Stimulated activated CD8-positive, alpha-beta memory T cell treated with anti-CD3 and anti-CD28 coated beads, Interleukin-4, amount 100 ng/mL, for 48 hours (primary cell): ENCODE measurements at places on chromosomes 5 and 9.

DNA sequence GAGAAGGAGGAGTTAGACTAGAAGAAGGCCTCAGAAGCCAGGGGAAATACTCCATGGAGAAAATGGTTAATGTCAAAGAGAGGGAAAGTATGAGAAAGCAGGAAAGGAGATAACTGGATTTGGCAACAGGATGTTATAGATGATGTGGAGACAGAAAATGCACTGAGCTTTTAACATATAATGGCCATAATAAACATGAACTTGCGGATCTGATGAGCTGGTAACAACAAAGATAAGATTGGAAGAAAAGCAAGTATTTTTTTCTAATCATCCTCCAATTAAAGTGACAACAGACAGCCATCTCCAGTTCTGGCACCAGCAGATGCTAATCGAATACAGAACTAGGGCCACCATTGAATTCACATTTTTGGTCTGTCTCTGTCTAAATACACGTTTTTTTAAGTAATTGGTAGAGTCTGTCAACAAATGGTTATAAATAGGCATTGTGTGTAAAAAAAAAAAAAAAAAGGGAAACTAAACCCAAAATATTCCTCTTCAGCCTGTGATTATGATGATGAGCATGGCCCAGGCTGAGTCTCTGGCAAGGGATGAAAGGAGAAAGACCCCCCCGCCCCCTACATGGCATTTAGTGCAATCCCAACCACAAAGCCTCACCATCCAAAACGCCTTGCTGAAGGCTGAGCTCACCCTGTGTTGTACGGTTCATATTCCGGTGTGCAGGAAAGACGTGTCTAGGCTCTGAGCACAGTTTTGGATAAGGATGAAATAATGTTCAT lies 149.5 kb upstream of the LHFPL2 start:
- DNase-seq: no peak

DNA sequence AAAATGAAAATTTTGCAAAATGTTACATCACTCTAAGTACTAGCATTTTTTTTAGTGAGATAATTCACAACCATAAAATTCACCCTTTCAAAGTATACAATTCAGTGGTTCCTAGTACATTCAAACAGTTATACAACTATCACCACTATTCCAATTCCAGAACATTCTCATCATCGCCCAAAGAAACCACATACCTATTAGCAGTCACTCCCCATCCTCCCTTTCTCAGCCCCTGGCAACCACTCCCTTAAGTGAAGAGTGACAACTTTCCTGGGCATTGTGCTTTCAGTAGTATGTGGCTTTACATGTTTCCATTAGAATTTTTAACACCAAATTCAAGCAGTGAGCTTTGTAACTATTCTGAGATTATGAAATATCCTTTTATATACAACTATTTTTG lies 81.4 kb downstream of the RASEF start:
- DNase-seq: no peak

DNA sequence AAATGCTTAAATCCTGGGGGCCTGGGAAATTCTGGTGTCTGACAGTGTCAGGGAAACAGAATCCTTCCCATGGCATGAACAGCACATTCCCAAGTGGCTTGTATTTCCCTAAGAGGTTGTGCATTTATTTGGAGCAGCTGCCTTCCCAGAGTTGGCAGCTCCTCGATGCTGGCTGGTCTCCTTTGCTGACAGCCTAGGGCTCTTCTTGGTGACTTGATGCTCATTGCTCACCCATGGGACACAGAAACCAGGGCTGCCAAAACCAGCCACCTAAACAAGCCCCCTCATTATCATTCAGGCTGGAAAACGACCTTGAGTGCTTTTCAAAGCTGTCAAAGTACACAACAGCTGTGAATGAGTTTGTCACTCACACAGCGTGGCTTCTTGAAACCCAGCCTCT lies 24.2 kb downstream of the ENHO start:
- no peak for DNase-seq

DNA sequence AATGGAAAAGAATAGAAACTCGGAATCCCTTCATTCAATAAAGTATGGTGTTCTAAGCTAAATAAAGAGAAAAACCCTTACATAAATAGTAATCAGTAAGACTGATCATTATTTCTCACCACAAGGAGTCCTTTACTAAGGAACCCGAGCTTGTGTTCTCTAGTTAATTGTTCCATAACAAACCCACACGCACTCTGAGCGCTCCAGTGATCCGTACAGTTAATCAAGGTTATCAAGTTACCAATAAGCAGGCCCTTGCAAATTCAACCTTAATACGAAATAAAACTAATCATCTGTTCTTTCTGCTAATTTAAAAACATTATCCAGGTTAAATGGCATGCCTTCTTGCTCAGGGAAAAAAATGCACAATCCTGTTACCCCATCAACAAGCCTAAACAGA lies 224.4 kb downstream of the FRMD3 start:
- DNase-seq: no peak
